ENCODE measurements at places on chromosomes 4 and X.
A peak's percentile ranks its signal among the peaks of the same experiment; 100 is the strongest.

DNA sequence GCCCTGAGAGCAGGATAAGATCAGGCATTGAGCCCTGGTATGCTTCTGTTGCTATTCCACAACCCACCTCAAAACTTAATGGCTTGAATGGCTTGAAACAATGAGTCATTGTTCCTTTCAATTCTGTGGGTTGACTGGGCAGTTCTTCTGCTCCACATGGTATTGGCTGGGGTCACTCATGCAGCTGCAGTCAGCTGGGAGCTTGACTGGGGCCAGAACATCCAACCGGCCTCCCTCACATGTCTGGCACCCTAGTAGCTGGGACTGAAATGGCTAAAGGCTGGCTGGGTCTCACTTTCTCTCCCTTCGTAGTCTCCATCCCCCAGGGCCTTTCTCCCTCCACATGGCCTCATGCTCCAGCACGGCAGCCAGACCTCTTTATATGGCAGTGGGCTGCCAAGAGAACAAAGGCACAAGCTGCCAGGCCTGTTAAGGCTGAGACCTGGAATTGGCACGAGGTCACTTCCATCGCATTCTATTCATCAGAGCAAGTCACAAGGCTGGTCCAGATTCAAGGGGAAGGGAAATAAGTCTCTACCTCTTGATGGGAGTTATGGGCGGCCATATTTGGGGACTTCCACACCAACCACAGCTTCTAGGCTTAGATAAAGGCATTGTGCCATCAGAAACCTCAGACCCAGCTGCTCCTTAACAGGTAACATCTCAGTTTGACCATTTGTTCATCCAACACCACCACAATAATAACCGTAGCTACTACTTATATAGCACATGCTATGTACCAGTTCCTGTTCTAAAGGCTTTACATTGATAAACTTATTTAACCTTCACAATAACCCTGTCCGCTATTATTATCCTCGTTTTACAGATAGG, 159.7 kb upstream of the ATP6AP2 start:
- no peak for DNase-seq

- peak; percentile 90 for DNase-seq
Measured at GRCh38 chr4:1198098-1198844, 25.9 kb upstream of the SPON2 start.

DNA sequence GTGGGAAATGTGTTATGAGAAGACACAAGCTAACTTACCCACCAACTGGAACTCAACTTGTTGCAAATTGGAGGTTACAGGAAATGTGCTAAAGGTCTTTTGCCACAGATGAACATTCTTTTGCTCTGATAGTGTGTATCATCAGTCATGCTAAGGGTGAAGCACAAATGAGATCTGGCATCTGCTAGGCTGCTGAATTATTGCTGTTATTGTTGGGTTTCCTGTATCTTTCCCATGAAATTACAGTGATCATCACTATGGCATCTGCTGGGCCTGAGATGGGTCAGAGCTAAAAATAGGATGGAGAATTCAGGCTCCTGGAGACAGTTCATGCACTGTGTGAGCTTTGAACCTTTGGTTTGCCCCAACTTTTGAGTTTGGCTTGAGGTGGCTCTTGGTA, 124.5 kb downstream of the NPNT start:
- DNase-seq: peak; percentile 67

DNA sequence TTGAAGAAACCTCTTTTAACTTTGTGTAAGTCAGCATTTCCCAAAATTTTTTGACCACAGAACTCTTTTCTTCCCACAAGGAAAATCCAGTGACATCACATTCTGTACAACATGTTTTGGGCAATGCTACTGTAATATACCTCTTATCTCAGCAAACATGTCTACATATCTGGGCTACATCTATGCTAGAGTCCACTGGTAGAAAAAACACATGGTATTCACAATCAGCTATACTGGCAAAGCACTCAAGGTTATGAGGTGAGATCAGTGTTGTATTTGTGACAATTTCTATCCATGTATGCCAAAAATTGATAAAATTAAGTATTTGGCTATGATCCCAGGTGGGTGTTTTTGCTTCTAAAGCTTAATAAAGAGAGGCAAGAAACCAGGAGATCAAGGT, 98.0 kb downstream of the ATP11C start:
- DNase-seq: no peak

DNA sequence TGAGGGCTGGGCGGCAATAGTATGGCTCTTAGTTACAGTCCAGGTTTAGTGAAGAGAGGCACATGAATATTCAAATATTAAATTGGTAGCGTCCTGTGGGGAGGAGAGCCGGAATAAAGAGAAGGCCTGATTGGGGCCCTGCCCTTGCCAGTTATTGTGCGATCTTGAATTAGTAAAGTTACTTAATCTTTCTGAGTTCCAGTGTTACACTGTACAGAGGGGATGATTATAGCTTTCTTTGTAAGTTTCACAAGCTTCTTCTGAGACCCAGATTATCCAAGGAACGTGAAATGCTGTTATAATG, 1.2 kb downstream of the METAP1 start:
- DNase-seq: no peak

- DNase-seq: no peak
Measured at GRCh38 chrX:10971176-10971575, 140.0 kb upstream of the HCCS start.

- DNase-seq: peak; percentile 28
Measured at GRCh38 chrX:3815896-3816664, 102.6 kb upstream of the PRKX start.

DNA sequence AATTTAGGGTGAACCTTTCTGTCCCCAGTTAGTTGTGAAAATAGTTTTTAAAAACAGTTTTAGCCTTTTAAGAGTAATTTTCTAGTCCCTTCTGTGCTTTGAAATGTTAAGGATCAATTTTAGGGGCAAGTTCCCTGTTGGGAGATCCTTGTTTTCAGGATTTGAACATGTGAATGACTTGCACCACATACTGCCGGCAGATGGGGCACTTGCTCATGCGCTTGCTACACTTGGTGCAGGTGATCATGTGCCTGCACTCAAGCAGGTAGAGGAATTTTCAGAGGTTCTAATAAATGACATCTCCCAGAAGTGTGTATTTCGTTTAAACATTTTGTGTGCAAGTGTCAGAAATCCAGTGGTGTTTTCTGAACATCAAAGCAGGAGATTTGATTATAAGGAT, 195.9 kb downstream of the CHM start:
- DNase-seq: peak; percentile 5

DNA sequence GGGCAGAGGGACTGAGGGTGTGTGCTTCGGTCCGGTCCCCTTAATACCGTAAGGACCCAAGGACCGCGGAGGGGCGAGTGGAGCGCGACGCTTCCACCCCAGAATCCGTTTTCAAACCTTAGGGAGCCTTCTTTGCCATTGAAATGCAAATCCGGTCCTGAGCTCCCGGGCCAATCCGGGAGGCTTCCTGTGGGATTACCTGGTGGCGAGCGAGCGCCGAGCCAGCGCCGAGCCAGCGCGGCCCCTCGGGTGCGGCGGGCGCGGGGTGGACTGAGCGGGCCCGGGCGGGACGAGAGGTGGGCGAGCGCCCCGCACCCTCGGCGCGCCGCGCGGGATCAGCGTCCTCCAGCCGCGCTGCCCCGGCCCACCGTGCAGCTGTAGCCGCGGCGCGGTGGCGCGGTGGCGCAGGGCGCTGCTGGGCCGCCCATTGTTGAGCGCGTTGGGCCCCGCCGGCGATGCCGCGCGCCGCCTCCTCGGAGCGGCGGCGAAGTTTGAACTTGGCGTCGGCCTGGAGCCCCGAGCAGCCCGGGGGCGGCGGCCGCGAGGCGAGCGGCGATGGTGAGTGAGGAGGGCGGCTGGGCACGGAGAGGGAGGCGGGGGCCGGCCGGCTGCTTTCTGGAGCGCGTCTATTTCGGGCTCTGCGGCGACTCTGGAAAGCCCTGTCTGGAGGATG, 208.7 kb downstream of the SOWAHB start:
- no peak for DNase-seq

GRCh38 chrX:109928596-109929335, 74.1 kb upstream of the TMEM164 start:
- no peak for DNase-seq

- no peak for DNase-seq
Measured at GRCh38 chr4:41525129-41525528, 12.8 kb upstream of the LIMCH1 start.

- DNase-seq: no peak
Measured at GRCh38 chrX:19721726-19722370, 165.6 kb downstream of the SH3KBP1 start.

DNA sequence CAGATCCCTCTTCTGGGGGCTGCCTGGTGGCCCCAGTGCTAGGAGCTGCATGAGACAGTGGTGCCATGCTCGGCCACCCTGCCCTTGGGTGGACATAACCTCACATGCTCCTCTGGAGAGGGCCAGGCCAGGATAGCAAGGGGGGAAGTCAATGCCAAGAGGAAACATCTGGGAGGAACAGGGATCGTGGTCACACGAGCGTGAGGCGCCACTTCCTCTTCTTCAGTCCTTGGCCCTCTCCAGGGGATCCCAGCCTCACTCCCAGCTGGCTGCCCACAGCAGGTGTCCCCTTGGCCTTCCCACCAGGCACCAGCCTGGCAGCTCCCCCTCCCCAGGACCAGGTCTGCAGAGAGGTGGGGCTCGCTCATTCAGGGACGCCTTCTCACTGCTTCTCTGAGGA, 28.6 kb downstream of the TBC1D14 start:
- DNase-seq: peak; percentile 14

DNA sequence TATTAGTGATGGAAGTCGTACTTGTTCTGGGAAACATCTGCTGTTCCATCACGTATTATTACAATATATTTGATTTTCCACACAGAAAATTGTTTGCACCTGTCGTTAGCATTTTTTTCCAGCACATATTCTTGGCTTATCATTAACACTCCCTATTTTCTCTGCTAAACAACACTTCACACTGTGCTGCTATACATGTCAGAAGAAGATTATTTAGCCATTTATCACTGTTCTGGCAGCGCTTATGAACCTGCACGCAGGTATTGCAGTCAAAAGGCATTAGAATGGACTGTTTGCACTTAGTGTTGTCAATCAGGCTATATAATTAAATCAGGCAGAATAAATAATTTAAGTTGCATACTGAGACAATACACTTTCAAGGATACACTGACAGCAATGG, 218.6 kb downstream of the CHM start:
- no peak for DNase-seq

GRCh38 chr4:127540497-127541025, 92.2 kb upstream of the INTU start:
- DNase-seq: no peak

DNA sequence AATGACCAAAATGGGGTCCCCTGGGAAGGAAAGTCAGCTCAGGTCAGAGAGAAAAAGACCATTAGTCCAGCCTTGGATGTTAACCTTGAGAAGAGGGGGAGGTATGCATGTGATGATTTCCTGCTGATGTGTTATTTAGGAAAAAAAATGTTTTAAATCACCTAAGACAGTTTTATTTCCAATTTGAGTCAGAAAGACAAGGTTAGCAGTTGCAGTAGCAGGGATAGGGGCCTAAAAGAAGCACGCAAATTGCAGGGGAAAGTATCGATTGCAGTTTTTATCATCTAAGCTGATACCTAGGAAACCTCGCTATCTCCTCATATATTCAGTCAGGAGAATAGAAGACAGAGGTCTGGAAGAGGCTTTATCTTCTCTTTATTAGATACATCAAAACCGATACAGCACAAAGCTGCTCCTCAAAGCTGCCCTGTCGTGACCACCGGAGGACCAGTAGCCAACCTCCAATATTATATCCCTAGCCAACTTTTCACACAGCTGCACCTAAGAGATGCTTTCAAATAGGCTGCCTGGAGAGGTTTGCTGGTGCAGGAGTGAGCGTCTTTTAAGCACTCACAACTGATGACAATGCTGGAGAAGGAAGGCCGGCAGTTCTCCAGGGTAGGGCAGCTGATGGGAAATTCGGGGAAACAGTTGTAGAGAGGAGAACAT, 289.4 kb downstream of the INPP4B start:
- no peak for DNase-seq

DNA sequence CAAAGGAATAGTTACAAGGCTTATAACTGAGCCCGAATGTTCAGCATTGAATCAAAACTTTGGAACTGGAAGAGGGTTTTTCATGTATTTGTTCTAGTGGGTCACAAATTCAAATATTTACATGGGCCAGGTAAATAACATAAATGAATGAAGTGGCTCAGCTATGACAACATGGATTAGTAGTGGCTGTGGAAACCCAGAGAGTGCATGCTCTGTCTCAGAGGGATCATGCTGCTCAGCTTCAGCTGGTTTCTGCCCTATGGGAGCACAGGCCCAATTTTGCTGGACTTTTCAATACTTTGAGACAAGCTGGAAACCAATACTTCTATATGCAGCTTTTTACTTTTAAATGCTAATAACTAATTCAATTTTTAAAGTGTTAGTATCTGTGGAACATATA, 394.0 kb upstream of the TEX13C start:
- DNase-seq: no peak

DNA sequence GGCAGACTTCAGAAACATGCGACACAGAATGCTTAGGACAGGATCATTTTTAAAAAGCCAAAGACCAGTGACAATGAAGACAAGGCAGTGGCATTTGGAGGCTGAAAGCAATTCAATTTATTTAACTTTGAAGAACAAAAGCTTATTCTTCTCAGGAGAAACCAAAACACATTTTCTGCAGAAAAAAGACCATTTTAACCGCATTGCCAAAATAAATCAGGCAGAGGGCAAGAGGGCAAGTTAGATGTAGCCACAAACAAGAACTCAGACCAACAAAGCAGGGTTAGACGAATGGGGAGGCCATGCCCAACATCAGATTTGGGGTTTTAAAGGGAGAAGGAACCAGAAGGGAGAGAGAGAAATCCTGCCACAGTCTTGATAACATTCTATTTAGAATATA, 58.9 kb downstream of the RELL1 start:
- no peak for DNase-seq

DNA sequence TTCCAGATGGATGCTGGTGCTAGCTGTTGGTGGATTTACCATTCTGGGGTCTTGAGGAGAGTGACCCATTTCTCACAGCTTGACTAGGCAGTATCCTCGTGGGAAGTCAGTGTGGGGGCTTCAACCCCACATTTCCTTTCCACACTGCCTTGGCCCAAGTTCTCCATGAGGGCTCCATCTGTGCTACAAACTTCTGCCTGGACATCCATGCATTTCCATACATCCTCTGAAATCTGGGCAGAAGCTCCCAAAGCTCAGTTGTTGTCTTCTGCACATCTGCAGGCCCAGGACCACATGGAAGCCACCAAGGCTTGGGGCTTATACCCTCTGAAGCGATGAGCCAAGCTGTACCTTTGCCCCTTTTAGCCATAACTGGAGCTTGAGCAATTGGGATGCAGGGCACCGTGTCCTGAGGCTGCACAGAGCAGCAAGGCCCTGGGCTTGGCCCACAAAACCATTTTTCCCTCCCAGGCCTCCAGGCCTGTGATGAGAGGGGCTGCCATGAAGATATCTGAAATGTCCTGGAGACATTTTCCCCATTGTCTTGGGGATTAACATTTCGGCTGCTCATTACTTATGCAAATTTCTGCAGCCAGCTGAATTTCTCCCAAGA, 248.7 kb upstream of the ANKRD50 start:
- DNase-seq: no peak

Measured in fibroblast of mammary gland (primary cell).